ENCODE measurements at places on chromosomes 4 and X.
A peak's percentile ranks its signal among the peaks of the same experiment; 100 is the strongest.

GRCh38 chr4:185931375-185931774 is 119.4 kb upstream of the SORBS2 start:
- no peak for DNase-seq

DNA sequence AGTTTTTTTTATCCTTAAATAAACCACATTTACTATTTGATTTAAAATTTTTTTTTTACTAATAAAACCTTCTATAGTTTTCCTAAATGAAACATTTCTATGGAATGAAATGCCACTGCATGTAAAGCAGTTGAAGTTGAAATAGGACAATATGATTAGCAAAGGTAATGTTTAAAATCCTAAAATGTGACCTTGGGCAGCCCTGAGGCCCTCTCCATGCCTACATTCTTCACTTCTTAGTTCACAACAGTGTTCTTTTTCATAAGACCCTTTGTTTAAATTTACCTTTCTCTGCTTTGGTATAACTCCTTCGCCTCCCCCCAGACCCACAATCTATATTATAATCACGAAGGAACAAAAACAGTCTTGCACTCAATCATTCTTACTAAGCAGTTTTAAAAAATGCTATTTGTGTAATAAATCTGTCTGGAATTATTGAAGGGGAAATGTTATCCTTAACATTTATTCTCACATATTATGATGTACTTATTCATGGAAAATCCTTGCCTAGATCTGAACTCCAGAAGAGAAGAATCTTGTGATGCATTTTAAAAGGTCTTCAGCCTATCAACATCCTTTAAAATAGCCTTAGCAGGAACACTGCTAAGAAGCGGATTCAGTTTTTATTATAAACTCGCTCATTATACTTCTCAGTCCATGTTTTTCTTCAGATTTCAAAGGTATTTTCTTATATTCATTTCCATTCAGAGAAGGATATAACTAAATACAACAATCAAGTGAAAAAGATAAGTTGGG is 124.6 kb upstream of the NAP1L5 start:
- DNase-seq, result peak; percentile 55

- no peak for DNase-seq
Measured at GRCh38 chr4:41197495-41197894, 16.8 kb downstream of the APBB2 start.

DNA sequence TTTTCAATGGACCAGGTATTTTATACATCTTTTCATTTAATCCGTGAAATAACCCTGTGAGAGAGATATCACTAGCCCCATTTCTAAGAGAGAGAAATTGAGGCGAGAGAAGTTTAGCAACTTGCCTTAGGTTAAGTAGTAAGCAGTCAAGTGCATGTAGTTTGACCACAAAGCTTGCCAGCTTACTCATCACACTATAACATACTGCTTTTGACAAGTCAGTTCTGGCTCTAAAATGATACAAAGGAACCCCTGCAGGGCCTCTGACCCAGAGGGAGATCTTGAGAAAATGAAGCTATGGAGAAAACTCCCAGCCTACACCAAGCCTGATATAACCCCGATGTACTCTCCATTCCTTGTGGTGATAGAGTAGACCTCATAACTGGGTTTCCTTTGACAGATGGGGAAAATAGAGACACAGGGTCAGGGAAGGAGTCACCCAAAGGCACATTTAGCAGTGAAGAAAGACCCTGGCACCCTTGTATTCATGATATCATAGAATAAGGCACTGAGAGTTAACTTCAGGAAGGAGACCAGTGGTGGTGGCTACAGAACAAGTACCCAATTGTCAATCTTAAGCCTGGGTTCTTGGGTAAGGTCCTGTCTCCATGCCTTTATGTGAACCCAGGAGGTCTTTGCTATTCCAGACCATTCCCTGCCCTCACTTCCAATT is 60.2 kb upstream of the MSN start:
- no peak for DNase-seq

DNA sequence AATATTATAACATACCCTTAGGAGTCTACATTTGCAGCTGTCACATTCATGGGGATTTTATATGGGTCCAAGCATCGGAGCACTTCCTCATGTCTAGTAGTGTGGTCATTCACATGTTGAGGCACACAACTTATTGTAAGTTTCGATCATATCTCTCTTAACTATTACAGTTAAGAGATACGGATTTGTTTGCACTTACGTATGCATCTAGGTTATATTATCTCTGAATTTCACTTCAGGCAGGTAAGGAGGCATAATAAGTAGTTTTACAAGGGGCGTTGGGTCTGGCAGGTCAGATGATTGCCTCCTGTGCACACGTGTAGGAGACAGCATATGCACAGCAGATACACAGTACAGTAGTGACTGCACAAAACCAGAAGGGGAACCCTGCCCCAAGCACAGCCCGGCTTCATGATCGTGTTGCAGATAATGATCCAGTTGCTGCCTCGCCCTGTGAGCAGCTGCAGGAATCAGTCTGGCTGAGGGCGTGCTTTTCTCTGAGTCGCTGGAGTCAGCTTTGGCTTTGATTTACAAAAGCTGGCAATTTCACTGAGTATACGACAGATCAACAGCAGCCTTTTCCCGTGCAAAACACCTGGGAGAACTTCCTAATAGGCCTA is 302.9 kb upstream of the GATB start:
- peak; percentile 84 for DNase-seq

- no peak for DNase-seq
Measured at GRCh38 chr4:156476359-156476758, 495.2 kb downstream of the PDGFC start.

DNA sequence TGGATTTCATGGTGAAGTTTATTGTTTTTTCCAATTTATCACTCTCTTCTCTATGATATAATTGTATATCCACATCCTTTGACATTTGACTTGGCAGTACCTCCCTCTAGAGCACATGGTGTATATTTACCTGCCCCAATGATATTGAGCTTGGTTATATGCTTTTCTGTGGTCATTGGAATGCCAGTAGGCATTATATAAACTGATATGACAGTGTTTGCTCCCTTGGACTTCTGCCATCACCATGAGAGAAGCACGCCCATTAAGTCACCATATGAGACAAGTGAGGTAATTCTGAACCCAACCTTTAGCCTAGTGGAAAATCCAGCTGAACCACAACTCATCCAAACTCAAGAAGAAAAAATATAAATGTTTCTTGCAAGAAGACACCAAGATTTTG is 2761.5 kb downstream of the ARAP2 start:
- DNase-seq, result no peak

- no peak for DNase-seq
Measured at GRCh38 chr4:83779103-83780052, 243.5 kb downstream of the GPAT3 start.

DNA sequence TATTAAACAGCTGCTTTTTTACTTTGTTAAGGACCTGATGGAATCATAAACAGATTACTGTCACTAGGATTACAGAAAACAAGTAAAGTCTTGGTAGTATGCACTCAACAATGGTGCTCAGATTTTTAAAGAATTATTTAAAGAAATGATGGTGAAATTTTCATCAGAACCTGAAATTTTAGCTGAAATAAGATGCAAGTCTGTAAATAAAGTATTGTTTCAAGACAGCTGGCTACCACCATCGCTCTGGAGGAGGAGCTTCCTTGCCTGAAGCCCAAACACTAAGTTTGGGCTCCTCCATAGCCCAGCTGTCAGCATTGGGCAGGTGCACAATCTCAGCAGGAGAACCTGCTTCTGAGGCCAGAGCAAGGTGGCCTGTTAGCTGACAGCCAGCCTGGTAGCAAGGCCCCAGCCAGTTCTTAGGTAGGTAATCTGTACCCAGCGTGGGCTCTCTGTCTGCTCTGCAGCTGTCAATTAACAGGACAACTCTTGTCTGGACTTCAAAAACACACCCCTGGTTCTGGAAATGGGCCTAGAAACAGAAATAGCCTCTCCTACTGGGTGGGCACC is 4.6 kb downstream of the GAB1 start:
- no peak for DNase-seq

- peak; percentile 40 for DNase-seq
Measured at GRCh38 chrX:129318375-129318774, 204.9 kb downstream of the SMARCA1 start.

DNA sequence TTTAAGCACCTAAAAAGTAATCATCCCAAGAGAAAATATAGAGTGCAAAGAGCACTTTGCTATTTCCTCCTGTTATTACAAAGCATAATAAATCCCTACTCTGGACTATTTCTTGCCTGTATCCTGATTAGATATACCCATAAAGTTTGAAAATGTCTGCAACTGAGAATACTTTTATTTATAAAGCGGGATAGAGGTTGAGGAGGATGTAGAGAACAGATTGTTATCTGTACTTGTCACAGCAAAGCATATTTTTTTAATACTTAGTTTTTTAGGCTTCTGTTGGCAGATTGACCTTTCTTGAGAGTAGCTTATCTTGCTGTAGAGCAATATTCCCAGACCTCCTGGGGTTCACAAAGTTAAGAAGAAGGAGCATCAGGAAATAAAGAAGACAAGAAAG is 396.1 kb downstream of the KCNIP4 start:
- no peak for DNase-seq

DNA sequence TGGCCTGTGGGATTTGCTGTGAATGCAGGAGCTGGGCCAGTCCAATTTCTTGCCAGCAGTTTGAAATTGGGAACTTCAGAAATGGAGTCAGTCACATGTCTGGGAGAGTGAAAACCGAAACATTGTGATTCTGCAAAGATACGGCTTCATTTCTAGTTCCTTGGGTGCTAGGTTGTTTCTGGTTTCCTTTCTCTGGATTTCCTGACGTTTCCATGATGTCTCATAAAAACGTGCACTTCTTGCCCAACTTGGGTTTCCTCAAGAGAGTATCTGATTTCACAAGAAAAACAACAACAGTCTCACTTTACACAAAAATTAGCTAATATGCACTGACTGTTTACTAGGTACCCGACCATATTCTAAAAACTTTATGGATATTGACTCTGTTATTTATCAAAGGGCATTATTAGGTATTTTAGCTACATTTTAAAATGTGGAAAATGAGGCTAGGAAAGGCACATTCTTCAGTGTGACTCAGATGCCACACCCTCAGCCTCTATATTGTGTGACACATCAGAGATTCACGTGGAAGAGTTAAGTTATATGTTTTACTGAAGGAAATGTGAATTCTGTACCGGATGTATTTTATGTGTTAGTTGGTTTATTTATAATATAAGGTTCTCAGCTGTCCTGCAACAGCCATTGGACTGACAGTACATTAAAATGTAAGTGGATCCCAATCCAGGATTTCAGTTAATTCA is 225.0 kb upstream of the PUDP start:
- DNase-seq, result no peak

GRCh38 chrX:84153538-84153937 is 34.5 kb downstream of the RPS6KA6 start:
- no peak for DNase-seq

GRCh38 chr4:99437723-99438404 is 2.7 kb upstream of the ADH7 start:
- peak; percentile 43 for DNase-seq

DNA sequence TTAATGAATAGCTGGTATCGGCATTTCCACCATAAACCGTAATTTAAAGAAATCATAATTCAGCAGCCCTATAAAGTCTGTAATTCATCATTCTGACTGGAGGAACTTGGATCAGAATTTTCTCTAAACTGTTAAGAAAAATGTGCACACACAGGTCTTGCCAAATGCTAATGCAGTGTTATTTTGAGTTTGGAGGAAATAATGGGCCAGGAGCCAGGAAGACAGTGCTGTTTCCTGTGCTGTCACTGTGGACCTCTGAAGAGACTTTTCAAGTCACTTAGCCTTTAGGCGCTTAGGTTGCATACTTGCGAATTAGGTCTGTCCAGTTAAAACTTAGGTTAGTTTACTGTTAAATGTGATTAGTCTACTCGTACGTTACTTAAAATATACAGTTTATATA is 137.5 kb upstream of the ANXA3 start:
- DNase-seq, result no peak

- no peak for DNase-seq
Measured at GRCh38 chr4:24794916-24795665, at the start of gene SOD3. Gene SOD3 (plus strand): TSS chr4:24795573. CDS start chr4:24799522, 3,949 bp downstream.

GRCh38 chr4:171947400-171947799 is 134.2 kb downstream of the GALNTL6 start:
- DNase-seq, result no peak

DNA sequence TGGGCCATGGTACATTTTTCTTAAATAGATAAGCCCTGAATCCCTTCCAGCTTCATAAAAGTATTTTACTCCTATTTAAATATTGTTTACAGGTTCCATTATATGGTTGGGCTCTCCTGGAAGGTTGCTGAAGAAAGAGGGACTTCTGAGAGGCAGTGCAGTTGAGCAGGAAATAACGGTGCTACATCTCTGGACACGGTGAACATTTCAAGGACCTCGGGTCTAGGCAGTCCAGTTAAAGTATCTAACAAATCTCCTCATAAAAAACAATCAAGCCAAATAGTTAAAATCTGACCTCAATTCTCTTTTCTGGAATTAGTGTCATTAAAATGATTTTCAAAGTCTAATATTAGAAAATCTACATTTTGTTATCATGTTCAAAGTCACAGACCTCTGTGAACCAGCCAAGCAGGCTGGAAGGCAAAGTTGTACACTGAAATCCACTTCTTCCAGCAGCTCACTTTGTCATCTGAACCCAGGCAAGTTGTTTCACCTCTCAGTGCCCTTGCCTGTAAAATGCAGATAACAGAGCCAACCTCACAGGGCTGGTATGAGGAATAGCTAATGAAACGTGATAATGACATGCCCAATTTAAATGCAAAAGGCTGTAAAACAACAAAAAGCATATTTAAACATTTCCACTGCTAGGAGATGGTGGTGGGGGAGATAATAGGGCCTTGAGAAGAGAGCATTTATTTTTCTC is 267.0 kb upstream of the KLF3 start:
- no peak for DNase-seq

GRCh38 chr4:18480342-18480741 is 458.8 kb upstream of the LCORL start:
- DNase-seq, result no peak

GRCh38 chrX:130680164-130681035 is 222.6 kb downstream of the ENOX2 start:
- DNase-seq, result no peak

GRCh38 chrX:132775263-132775823 is 183.1 kb downstream of the HS6ST2 start:
- no peak for DNase-seq

GRCh38 chr4:57113870-57114269 is 3.7 kb upstream of the IGFBP7 start:
- DNase-seq, result no peak

DNA sequence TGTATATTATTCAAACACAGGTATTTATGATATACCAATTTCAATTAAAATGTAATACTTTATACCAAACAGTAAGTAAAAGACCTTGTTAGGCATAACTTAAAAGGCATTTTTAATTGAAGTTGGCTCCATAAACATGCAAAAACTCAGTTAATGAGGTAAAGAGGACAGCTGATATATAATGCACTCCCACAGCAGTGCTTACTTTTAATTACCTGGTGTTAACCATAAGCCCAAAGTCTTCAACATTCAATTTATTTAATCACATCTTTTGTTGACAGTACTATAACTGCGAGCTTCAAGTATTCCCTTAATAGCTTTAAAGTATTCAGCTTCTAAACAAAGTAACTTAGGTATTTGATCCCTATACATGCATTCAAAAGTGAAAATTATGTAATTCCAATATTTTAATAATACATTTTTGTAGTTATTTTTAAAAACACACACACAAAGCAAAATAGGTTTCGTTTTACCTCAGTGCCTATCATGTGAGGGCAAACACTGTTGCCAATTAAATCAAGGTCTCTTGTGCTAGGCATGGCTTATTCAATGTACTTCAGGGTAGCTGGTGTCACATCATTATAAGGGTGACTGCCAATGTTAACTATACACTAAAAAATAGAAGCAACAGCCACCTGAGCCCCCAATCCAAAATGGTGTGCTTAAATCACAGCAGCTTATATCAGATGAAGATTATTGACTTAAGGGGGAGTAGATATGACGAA is 197.1 kb downstream of the LRBA start:
- peak; percentile 69 for DNase-seq

All from NCI-H1417 (cell line).